ENCODE measurements at places on chromosomes 16 and 17.

DNA sequence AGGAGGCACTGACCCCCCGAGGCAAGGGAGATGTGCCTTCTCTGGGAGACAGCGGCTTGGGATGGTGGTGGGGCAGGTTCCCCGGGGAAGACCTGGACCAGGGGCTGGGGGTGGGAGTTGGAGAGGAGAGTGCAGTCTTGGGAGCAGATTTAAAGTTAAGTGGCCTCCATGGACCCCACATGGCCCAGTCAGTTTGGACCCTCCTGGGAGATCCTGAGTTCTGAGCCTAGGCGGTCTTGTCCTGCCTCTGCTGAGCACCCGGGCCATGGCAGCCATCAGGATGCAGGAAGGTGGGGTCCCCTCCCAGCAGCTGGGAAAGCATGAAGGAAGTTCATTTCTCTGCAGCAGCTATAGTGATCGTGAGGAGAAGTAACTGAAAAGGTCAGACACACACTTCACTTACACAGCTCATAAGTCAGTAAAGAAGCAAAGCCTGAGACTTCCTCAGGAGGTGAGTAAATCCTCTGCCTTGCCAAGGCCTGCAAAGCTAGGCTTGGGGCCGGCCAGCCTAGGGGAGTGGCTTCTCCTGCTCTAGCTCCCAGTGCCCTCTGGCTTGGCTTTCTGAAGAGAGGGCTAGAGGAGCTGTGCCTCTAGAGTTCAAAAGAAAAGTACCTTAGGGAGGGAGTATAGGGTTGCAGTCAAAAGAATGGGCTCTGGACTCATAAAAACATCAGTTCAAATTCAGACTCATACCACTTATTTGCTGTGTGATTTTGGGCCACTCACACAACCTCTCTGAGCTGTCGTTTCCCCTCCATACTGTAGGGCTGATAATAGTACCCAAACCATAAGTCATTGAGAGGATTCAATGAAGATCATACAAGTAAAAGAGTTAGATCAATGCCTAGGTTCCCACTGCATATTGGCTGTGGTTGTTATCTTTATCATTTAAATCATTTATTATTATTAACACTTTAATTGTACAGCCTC is 31.0 kb upstream of the C16orf78 start:
- DNase-seq = no peak

DNA sequence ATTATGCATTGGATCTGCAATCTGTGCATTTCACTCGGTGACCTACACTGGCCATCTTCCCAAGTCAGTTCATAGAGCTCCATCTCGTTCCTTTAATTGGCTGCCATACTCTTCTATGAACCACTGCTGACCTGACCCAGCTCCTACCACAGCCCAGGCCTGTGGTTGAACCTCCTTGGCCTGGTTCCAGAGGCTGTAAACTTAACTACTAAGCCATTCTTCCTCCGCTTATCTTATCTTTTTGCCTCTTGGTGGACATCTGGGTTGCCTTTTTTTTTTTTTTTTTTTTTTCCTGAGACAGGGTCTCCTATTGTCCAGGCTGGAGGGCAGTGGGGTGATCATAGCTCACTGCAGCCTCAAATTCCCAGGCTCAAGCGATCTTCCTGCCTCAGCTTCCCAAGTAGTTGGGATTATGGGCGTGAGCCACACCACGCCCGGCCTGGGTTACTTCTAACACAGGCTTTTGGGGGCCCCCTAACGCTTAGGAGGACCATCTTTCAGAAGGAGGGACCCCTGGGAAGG is 18.3 kb downstream of the COQ7 start:
- DNase-seq = no peak

- no peak for DNase-seq
Observed at GRCh38 chr17:142876-143784, 5.8 kb downstream of the SCGB1C2 start.

- DNase-seq = no peak
Observed at GRCh38 chr17:61928101-61928436, 287 bp upstream of the INTS2 start.

GRCh38 chr16:27353853-27354252 is 40.1 kb downstream of the IL4R start:
- DNase-seq = no peak

GRCh38 chr17:34412534-34412933 is 49.5 kb upstream of the CCL1 start:
- DNase-seq = no peak

DNA sequence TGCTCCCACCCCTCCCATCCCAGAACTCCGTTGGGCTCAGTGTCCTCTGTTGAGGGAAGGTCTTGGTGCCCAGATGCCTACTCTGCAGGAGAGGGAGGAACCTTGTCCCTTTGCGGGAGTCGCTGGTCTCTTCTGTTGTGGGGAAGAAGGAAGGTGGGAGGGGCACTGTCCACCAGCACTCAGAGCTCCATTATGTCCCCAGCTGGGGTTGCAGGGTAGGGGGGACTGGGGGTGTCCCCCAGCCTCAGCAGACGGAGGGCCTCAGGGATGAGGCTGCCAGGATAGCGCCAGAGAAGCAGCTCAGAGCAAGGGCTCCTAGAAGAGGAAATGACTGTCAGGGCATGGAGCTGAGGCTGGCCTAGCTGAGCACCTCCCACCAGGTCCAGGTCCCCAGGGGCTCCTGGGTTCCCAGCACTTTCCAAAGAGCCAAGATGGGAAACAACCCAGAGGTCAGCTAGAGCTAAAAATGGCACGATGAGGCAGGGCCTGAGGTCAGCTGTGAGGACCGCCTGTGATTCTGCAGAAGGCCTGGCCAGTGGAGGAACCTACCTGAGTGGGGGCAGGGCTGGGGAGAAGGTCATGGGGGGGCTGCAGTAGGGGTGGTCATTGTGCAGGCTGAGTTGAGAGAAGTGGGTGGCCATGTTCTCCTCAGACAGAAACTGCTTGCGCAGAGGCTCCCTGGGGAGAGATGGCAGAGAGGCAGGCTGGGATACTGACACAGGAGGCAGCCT is 893 bp downstream of the HCFC1R1 start:
- peak; percentile 61 for DNase-seq

DNA sequence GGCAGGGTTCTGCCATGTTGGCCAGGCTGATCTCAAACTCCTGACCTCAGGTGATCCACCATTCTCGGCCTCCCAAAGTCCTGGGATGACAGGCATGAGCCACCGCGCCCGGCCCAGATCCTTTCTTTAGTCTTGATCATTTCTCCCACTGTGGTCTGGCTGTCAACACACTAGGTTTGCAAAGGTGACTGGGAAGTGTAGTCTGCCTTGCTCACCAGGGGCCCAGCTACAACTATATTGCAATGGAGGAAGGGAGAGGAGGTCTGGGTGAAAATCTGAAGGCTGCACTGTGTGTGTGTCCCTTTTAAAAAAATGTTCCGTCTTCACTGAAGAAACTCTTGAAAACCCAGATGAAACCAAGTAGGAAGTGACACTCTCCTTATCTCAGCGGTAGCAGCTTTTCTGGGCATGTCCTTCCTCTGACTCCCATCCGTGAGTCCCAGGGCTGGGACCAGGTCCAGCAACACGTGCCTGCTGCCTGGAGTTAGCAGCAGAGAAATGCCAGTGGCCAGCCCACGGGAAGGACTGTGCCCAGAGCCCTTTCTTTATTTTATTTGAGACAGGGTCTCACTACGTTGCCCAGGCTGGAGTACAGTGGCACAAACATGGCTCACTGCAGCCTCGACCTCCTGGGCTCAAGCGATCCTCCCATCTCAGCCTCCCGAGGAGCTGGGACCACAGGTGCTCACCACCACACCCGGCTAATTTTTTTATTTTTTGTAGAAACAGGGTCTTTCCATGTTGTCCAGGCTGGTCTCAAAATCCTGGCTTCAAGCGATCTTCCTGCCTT is 17.8 kb upstream of the KIF19 start:
- peak; percentile 66 for DNase-seq

DNA sequence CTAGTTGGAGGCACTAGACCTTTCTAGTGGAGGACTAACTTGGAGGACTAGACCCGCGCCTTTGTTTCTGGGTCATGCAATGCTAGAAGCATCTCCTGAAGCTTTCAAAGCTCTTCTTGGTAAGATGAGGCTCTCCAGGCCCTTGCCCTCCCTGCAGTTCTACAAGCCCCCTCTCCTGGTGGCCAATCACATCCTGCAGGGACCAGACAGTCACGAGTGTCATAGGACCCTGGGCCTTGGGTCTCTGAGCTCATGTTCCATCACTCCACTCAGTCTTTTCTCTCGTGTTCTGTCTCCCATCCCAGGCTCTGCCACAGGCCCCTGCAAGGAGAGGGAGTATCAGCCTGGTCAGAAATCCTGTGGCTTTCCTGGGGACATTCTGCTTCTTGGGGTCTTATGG is 119.6 kb downstream of the CYLD start:
- no peak for DNase-seq

DNA sequence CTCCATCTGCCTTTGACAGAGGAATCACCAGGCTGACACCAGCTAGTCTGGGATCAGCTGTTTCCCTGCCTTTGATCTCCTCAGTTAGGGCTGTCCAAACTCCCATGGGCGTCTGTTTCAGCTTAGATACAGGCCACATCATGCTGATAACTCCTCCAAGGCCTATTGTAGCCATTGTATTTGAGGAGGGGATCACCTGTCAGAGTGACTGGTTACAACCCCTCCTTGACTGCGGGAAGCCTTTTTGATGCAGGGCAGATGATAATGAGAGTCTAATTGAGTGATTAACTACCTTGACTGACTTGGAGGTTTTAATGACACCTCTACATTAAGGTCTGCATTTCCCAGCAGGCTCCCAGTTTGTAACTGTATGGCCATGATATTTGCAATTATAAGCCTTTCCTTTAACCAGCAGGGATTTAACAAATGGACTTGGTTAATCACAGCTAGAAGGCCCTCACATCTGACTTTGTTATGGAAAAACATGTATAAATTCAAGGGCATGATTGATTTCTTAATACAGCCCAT is 863.5 kb downstream of the KCNJ2 start:
- DNase-seq = no peak

DNA sequence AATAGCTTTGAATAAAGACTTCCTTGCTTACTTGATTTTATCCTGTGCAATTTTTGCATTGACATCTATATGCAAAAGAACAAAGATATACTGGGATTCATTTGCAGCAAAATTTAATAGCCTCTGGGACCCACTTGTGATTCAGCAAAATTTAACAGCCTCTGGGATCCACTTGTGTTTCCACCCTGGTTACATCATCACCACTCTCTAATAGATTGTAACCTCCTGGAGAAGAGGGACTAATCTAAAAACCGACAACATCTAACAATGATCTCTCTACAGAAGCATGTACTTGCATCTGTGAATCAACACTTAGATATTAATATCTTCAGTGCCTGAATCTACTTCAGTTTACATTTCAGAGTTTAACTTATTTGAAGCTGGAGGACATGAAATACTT is 202.0 kb upstream of the CPHXL start:
- DNase-seq = no peak

- DNase-seq = no peak
Observed at GRCh38 chr16:80620736-80621605, 80.2 kb downstream of the DYNLRB2 start.

DNA sequence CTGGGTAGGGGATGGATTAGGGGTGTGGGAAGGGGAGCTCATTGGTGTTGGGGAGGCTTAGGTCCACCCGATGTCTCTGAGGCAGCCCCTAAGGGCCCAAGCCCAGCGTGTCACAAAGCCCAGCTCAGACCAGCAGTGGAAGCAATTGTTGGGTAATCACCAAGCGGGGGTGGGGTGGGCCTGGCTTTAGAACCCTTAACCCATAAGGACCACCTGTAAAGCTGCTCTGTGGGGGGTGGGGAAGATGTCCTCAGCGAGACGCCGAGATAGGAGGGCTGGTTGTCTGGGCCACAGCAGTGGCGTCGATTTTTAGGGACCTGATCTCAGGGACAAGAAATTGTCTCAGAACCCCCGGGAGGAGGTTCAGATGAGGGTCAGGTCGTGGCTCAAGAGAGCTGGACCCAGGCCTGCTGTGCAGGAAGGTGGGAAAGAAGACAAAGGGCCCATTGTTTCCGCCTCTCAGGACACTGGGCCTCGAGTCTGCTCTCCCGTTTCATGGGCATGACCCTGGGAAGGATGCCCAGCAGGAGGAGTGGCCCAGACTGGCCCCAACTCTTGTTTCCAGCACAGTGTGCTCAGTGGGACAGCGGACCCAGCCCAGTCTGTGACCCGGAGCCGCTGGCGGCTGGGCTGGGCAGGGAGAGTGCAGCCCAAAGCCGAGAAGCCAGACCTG is 15.9 kb downstream of the ST6GALNAC2 start:
- no peak for DNase-seq

GRCh38 chr16:66881014-66881417 is 701 bp downstream of the PDP2 start:
- DNase-seq = no peak

- DNase-seq = no peak
Observed at GRCh38 chr16:59212492-59213024, 478.4 kb upstream of the GOT2 start.

GRCh38 chr17:14211246-14211645 is 25.4 kb downstream of the CDRT15 start:
- no peak for DNase-seq

GRCh38 chr16:56842133-56842532 is 22.9 kb upstream of the SLC12A3 start:
- no peak for DNase-seq

DNA sequence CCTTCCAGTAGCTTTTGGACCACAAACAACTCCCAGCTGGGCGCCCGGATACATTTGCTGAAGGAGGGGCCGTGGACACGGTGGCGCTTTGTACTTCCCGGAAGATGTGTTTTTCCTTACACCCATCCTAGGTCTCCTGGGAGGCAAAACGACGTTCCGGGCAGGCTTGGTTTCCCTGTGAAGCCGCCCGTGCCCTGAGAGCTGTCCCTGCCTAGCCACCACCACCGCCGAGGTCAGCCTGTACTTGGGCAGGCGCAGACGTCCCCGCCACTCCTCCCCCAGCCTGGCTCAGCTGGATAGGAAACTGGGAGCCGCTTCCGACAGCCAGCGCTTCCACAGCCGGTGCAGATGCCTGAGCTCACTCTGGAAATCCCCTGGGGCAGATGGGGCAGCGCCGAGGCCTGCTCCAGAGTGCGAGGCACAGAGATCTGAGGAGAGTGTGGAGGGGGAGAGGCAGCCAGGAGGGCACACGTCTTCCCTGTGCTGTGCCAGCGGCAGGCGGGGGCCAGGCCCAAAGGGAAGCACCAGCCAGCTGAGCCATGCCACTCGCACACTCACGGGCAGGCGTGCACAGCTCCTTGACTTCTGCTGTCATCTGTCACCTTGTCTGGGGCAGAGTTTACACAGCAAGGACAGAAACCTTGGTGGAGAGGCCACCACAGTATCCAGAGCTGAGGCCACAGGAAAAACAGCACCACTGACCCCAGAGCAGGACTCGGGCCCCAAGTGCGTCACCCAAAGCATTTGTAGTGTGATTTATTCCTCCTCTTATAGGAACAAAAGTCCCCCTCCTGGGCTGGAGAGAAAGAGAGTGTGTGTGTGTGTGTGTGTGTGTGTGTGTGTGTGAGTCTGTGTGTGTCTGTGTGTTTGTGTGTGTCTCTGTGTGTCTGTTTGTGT is 3.0 kb downstream of the RHBDF2 start:
- peak; percentile 88 for DNase-seq

- no peak for DNase-seq
Observed at GRCh38 chr16:1174477-1175357, 21.8 kb downstream of the CACNA1H start.
